ENCODE measurements at places on chromosomes 2 and 18.

DNA sequence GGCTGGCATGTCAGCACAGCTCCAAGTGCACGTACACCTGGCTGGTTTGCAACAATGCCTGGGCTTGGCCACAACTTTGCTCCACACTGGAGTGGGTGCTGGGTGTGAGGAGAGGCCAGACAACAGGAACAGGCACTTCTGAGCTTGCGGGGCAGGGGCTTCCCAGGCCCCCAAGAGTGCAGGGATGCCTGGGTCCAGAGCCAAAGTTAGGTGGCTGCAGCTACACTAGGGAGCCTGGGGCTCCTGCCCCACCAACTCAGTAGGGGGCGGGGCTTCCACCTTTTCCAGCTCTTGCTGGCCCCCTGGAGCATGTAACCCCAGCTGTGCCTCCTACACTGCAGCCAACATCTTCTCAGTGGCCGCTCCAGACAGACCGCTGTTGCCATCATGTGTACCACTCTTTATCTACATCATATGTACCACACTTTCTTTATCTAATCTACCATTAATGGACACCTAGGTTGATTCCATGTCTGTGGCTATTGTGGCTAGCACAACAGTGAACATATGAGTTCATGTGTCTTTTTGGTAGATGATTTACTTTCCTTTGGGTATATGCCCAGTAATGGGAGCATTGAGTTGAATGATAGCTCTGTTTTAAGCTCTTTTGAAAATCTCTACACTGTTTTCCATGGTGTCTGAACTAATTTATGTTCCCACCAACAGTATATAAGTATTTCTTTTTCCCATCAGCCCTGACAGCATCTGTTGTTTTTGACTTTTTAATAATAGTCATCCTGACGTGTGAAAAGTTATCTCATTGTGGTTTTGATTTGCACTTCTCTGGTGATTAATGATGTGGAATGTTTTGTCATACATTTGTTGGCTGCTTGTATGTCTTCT lies 87.9 kb downstream of the ZNF804A start:
- no peak for DNase-seq

DNA sequence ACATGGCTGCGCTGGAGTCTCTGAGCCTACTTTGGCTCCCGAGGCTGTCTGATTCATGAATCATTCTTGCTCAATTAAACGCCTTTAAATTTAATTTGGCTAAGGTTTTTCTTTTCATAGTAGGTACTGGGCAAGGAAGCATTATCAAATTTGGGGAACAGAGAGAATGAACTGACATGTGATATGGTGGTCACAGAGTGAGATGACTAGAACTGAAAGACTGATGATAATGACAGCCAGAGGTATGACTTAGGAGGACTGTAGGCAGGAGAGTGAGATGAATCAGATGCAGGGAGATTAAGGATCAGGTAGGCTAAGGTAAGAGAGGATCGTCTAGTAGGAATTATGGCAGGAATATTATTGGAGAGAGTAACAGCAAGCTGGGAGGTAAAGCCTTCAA lies 40.9 kb upstream of the ST8SIA3 start:
- DNase-seq, result no peak

- no peak for DNase-seq
Observed at GRCh38 chr2:55946793-55947192, 23.2 kb upstream of the EFEMP1 start.

DNA sequence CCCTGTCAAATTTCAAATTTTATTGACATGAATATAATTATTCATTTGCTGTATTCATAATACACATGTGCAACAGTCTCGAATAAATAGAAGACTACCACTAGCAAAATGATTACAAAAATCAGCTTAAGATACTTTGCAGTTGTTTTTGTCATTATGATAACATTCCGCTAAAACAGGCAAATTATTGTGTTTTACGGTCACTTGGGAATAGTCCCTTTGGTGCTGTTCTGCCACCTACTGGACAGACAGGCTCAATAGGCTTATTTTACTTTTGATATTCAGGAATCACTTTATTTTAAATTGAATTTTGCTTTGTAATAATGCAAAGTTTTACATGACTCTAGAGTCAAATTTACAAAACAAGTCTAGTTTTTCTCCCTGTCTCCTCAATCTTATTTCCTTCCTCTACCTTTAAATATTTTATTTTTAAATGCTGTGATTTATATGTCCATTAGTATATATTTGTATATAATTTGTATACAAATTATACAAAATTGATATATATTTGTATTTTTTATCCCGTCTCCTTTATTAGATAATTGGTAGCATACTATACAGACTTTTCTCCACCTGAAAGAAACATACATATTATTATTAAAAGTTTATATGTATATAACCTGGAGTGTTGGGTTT lies 456.3 kb downstream of the DLGAP1 start:
- no peak for DNase-seq
